Activated CD4-positive, alpha-beta T cell treated with anti-CD3 and anti-CD28 coated beads, Interleukin-2, amount 10 ng/mL, durations not matched to agents 7 days and 5 days (primary cell): ENCODE measurements at places on chromosomes 12 and 14. TPM values are rescaled to one million over a fixed set of nuclear protein-coding genes. Genes with fewer than 3 reads are reported as not detected.
A peak's percentile ranks its signal among the peaks of the same experiment; 100 is the strongest.

DNA sequence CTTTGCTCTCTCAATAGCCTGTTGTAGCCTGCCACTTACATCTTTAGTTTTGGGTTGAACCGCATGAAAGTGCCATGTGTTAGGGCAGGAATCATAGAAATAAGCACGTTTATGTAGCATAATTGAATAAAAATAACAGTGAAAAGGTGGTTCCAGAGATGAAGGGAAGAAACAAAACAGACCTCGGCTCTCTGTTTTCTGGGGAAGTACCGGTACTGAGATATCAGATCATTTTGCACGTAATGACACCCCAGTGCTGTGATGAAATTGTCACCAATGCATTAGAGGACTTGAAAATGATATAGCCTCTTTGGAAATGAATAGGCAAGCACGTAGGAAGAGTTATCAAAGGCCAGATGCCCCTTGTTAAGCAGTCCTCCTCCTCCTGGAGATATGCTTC is 42.5 kb upstream of the DLK1 start:
- no peak overlapping the region for H3K27ac ChIP-seq
- H3K4me3 ChIP-seq: no peak overlapping the region
- no peak for DNase-seq
- H3K36me3 ChIP-seq: no peaks in the 10 kb centered on the region
- H3K4me1 ChIP-seq: no peaks in the 10 kb centered on the region
- no peaks in the 10 kb centered on the region for H3K27me3 ChIP-seq

- H3K36me3 ChIP-seq: no peaks in the 10 kb centered on the region
- no peak for DNase-seq
- H3K4me3 ChIP-seq: no peak overlapping the region
- no peaks in the 10 kb centered on the region for H3K4me1 ChIP-seq
- H3K27me3 ChIP-seq: no peaks in the 10 kb centered on the region
Observed at GRCh38 chr14:48563489-48563888, 888.1 kb upstream of the MDGA2 start.

GRCh38 chr14:29144621-29145020 is 378.0 kb downstream of the FOXG1 start:
- DNase-seq: no peak
- no peaks in the 10 kb centered on the region for H3K27me3 ChIP-seq
- H3K27ac ChIP-seq: no peak overlapping the region
- H3K4me1 ChIP-seq: no peaks in the 10 kb centered on the region
- H3K36me3 ChIP-seq: no peaks in the 10 kb centered on the region

- peaks cover 16% of the 10 kb centered on the region for H3K27me3 ChIP-seq
- H3K4me1 ChIP-seq: peaks cover 55% of the 10 kb centered on the region
- peak overlapping the region; percentile 82 for H3K4me3 ChIP-seq
- H3K27ac ChIP-seq: peak overlapping the region; percentile 81
- peak; percentile 61 for DNase-seq
Observed at GRCh38 chr12:57845478-57846284, 848 bp downstream of the CTDSP2 start.

GRCh38 chr14:63362389-63362819 is 43.7 kb upstream of the GPHB5 start:
- H3K27ac ChIP-seq: no peak overlapping the region
- no peaks in the 10 kb centered on the region for H3K4me1 ChIP-seq
- H3K36me3 ChIP-seq: no peaks in the 10 kb centered on the region

GRCh38 chr12:92561543-92561899 is 141.3 kb upstream of the PLEKHG7 start:
- no peaks in the 10 kb centered on the region for H3K27me3 ChIP-seq
- H3K27ac ChIP-seq: no peak overlapping the region
- no peak for DNase-seq
- H3K4me3 ChIP-seq: no peak overlapping the region

GRCh38 chr12:48903363-48903981 is 21.8 kb downstream of the FKBP11 start:
- H3K4me1 ChIP-seq: peaks cover 12% of the 10 kb centered on the region
- H3K4me3 ChIP-seq: peak overlapping the region; percentile 51
- peaks cover 12% of the 10 kb centered on the region for H3K27me3 ChIP-seq
- H3K36me3 ChIP-seq: no peaks in the 10 kb centered on the region
- H3K27ac ChIP-seq: no peak overlapping the region

- H3K4me1 ChIP-seq: peaks cover 45% of the 10 kb centered on the region
- H3K4me3 ChIP-seq: peak overlapping the region; percentile 60
- no peaks in the 10 kb centered on the region for H3K27me3 ChIP-seq
- peak; percentile 55 for DNase-seq
Observed at GRCh38 chr12:92208613-92209121, 63.0 kb upstream of the BTG1 start.

DNA sequence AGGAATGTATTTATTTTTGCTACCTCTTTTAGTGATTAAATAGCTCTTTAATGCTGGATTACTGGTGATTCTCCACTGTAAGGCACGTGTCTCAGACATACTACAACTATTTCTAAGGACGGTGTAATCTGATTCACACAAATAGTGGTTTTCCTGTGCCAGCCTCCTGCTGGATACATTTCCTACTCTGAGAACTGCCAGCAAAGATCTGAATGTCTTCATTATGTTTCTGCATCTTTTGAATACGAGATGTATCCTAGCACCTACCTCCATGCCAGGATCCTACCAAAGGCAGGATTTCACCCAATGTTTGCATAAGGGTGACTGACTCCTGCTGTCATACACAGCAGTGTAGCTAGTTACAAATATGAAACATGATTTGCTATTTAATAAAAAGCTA is 120.6 kb downstream of the PRICKLE1 start:
- DNase-seq: no peak
- H3K4me3 ChIP-seq: peak overlapping the region; percentile 36
- H3K27me3 ChIP-seq: peaks cover 19% of the 10 kb centered on the region
- H3K4me1 ChIP-seq: peaks cover 20% of the 10 kb centered on the region
- no peaks in the 10 kb centered on the region for H3K36me3 ChIP-seq

DNA sequence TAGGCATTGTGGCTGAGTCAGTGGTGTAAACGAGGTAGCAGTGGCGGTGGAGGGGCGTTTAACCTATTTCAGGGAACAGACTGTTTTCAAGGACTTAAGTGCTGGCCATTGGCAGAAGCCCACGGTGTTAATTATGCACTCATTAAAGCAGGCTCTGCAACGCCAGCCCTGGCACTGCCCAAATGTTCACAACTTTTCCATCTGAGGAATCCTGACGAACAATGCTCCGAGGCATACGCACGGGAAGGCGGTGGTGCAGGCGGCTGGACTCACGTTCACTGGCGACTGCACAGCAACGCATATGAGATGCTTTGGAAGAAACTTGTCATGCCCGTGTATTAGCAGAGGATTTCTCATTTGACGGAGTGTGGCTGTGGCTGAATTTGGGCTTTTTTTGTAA is 70.6 kb upstream of the SLC24A4 start:
- H3K4me1 ChIP-seq: peaks cover 5% of the 10 kb centered on the region
- no peak overlapping the region for H3K4me3 ChIP-seq
- H3K27me3 ChIP-seq: peaks cover 67% of the 10 kb centered on the region
- no peak for DNase-seq

DNA sequence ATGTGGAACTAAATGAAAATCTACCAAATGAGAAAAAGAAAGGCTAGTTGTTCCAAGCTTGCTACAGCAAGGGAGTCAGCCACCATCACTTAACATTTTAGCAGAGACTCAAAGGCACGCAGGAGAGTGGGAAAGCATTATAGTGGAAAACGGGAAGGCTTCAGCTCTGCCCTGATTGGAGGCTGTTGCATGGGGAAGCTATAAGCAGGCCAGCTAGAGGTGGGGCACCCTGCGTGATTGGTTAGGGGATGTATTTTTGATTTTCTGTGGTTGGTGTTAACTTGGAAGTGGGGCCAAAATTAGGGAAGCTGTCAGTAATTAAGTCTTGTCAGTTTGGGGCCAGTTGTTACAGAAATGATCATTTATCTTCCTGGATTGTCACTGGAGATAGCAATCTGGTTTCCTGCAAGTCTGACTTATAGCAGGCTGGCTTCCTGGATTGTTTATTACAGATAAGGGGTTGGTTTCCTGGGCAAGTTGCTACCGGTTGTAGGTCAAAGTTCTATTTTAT is 93.9 kb downstream of the FAR2 start:
- no peak for DNase-seq
- H3K27me3 ChIP-seq: no peaks in the 10 kb centered on the region
- H3K4me1 ChIP-seq: peaks cover 15% of the 10 kb centered on the region
- no peaks in the 10 kb centered on the region for H3K36me3 ChIP-seq
- no peak overlapping the region for H3K27ac ChIP-seq

DNA sequence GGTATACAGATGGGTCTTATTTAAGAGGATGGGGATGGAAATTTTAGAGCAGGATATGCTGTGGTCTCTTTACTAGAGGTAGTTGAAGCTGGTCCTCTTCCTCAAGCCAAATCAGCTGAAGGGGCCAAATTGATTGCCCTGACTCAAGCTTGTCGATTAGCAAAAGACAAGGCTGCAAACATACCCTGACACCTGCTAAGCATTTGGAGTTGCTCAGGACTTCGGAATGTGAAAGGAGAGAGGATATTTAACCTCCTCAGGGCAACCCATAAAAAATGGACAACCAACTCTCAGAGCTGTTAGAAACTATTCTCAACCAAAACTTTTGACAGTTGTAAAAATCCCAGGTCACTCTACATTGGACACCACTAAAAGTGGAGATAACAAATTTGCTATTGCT is 15.6 kb downstream of the PTGDR start:
- DNase-seq: no peak
- no peak overlapping the region for H3K27ac ChIP-seq
- peaks cover 55% of the 10 kb centered on the region for H3K4me1 ChIP-seq
- no peak overlapping the region for H3K4me3 ChIP-seq
- H3K36me3 ChIP-seq: peaks cover 25% of the 10 kb centered on the region

DNA sequence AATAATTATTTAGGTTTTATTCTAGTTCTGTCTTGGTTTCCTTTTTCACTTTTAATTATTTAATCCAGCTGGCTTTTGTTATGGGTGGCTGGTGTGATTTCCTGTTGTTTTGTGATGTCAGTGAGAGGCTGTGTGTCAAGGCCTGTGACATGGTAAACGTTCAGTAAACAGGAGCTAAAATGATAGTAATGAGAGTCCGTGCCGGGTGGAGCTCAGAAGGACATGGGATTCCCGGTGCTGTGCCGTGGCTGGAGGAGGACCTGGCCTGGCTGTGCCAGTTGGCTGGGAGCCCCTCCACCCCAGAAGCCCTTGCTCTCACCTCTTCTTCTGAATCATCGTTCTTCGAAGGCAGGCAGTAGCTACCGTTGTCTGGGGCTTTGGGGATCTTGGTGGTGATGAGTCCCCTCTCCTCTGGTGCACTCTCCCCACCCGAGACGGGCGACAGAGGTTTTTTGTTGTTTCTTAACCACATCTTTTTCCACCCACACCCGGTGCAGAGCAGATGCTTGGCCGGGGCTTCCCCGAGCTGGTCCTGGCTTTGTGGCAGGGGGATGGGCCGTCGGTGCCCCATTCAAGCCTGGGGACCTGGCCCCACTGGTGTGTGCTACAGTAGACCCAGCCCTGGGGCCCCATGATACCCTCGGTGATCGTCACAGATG is 29.1 kb downstream of the SH2B3 start:
- H3K4me3 ChIP-seq: peak overlapping the region; percentile 64
- H3K36me3 ChIP-seq: peaks cover 37% of the 10 kb centered on the region
- no peaks in the 10 kb centered on the region for H3K27me3 ChIP-seq
- peak overlapping the region; percentile 98 for H3K27ac ChIP-seq
- H3K4me1 ChIP-seq: peaks cover 93% of the 10 kb centered on the region

DNA sequence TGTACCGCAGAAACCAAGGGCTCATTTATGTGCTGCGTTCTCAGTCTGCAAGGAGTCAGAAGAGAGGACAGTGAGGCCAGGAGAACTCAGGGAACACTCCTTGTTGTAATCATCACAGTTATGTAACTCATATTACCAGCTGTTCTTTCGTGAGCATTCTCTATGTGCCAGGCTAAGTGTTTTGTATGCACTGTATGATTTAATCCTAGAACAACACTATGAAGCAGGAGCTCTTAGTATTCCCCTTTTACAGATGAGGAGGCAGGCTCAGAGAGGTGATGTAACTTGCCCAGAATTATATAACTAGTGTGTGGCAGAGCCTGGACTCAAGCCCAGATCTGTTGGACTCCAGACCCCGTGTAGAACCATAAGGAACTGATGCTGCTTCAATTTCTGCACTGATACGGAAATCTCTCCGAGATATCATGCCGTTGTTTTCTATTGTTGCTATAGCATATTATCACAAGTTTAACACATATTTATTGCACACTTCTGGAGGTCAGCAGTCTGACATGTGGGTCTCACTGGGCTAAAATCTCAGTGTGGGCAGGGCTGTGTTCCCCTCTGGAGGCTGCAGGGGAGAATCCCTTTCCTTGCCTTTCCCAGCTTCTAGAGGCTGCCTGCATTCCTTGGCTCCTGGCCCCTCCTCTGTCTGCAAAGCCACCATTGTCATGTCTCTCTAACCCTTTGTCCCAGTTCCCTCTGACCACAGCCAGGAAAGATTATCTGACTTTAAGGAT is 16.3 kb upstream of the CD9 start:
- H3K27ac ChIP-seq: no peak overlapping the region
- H3K4me3 ChIP-seq: no peak overlapping the region
- H3K4me1 ChIP-seq: no peaks in the 10 kb centered on the region
- no peak for DNase-seq

- H3K4me1 ChIP-seq: no peaks in the 10 kb centered on the region
- peaks cover 3% of the 10 kb centered on the region for H3K36me3 ChIP-seq
- no peaks in the 10 kb centered on the region for H3K27me3 ChIP-seq
- H3K27ac ChIP-seq: no peak overlapping the region
- no peak for DNase-seq
- H3K4me3 ChIP-seq: no peak overlapping the region
Observed at GRCh38 chr14:97485201-97485600, 688.0 kb downstream of the VRK1 start.

- no peak overlapping the region for H3K4me3 ChIP-seq
- H3K27me3 ChIP-seq: peaks cover 8% of the 10 kb centered on the region
- H3K36me3 ChIP-seq: no peaks in the 10 kb centered on the region
- H3K4me1 ChIP-seq: peaks cover 15% of the 10 kb centered on the region
- no peak overlapping the region for H3K27ac ChIP-seq
Observed at GRCh38 chr12:68224613-68225285, 861 bp downstream of the IL26 start.

DNA sequence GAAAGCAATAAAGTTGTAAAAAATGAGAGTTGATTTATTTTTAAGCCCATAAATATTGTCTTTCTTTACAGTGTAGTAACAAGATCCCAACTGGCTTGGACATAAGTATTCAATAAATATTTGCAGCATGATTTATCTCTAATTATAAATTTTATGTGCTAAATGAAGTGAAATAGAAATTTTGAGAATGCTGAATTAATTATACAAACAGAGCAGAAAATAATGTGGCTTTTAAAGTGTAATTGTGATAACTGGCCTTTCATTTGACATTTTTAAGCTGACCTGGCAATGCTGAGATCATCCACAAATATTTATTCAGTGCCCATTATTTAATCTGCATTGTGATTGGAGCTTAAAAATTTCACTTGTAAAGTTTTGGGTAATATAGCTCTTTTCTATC is 201.6 kb upstream of the NAV3 start:
- no peak overlapping the region for H3K27ac ChIP-seq
- H3K27me3 ChIP-seq: no peaks in the 10 kb centered on the region
- H3K4me3 ChIP-seq: no peak overlapping the region
- no peaks in the 10 kb centered on the region for H3K36me3 ChIP-seq

MYL6 gene
- total RNA-seq: 1,336 TPM

PIANP gene
- not detected for total RNA-seq

HOXC4 gene
- not detected for total RNA-seq

KRT77 gene
- total RNA-seq: not detected

OAS1 gene
- total RNA-seq: 197 TPM

KLHL28 gene
- 17.6 TPM for total RNA-seq

VRTN gene
- total RNA-seq: not detected

CIROP gene
- total RNA-seq: not detected

GPR68 gene
- total RNA-seq: 32.7 TPM
